KBM-7 (cell line): ENCODE measurements at places on chromosomes 12 and 14.

DNA sequence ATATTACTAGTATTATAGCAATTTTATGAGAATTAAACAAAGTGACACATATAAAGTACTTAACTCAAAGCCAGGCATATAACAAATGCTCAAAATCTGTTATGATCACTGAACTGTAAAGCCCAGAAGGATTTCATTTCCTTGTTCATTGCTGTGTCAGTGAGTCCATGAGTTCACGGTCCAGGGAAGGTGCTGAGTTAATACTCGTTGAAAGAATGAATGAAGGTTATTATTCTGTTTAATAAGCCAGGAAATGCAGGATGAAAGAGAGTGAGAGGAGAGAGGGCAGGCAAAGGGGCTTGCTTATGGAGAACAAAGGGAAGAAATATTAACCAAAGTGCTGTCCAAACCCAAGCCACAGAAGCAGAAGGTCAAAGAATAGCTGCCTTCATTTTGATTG lies 40.2 kb upstream of the NT5DC3 start:
- no peak for DNase-seq

DNA sequence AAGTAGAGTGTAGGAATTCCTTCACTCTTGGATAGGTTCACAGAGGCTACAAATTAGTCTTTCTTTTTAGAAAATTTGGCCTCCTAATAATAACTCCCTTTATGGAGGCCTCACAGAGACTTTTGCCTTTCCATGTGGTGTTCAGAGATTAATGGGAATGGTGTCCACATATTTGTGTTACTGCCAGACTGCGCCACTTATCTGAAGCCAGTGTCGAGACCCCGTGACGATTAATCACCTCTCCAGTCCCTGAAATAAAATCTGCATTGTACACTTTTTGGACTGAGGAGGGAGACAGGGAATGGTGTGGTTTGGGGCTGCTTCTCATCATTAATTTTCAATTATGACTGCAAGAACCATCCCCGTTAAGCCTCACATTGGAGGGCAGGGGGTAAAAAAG lies 980.5 kb downstream of the FLRT2 start:
- DNase-seq = no peak

DNA sequence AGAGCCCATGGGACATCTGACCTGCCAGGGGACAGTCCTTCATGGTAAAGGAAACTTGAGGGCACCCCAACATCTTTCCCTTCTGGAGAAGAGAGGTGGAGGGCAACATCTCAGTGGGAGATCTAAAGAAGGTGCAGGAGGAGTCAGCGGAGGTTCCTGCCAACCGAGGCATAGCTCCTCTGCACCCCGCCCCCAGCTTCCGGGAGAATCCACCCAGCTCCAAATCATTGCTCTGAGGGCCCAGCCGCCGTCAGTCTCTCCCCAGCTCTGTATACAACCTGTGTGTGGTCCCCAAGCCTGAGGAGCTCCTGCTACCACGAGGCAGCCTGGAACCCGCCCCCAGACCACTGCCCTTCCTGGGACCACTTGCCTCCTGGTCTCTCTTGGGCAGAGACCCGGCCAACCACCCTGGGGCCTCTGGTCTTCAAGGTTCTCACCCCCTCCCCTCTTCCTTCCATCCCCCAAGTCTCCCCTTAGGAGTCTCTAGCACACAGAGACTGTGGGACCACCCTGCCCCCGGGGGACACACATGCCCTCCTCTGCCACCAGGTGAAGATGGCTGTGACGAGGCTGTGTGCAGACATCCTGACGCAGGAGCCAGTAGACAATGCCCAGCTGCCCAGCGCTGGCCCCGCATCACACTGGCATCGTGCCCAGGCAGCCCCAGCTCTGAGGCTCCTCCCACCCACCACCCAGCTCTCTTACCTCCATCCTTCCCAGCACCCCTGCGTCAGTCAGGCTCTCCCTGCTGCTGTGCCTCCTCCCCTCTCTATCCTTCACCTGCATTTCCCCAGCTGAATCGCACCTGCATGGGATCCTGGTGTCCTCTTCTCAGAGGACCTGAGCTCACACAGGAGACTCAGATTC lies 13.0 kb upstream of the NUDT14 start:
- DNase-seq = no peak

DNA sequence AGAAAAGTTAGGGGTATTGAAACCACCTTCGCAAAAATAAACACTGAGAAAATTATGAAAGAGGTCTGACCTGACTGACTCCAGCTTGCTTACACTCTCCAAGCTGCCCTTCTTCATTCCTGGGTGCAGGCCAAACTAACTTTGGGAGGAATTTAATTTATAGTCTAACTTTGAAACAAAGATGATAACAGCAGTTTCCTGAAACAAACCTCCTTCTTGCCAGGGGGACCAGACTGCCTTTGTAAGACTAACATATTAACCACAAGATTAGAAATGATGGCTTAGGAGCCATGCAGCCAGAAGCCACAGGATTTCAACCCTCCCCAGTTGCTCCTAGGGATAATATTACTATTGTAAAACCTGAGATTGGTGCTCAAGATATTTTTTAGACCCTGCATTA lies 13.8 kb upstream of the EEA1 start:
- no peak for DNase-seq

DNA sequence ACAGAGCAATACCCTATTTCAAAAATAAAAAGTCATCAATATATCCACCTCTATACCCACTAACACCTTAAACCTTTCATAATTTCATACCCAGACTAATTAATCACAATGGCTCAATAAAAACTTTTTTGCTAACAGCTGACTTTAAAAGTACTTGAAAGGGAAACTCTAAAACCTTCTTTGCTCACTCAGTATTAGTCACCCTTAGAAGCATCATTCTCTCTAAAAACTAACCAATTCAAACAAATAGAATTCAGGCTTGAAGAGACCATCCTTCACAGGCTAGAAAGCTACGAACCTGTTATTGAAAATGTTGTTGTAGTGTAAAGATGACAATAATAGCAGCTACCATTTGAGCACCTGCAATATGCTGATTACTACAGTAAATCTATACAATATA lies 37.2 kb downstream of the HECTD1 start:
- DNase-seq = no peak

- DNase-seq = no peak
These were observed 630.9 kb downstream of the DIO2 start for GRCh38 chr14:79580414-79580813.

GRCh38 chr12:119006746-119007145 lies 25.4 kb downstream of the SRRM4 start:
- DNase-seq = no peak

GRCh38 chr12:79988368-79988767 lies 53.5 kb upstream of the PPP1R12A start:
- no peak for DNase-seq

- peak; percentile 63 for DNase-seq
These were observed 61.1 kb downstream of the PITPNM2 start for GRCh38 chr12:123089631-123090353.

GRCh38 chr14:75654127-75654732 lies 6.4 kb downstream of the ERG28 start:
- DNase-seq = peak; percentile 85

DNA sequence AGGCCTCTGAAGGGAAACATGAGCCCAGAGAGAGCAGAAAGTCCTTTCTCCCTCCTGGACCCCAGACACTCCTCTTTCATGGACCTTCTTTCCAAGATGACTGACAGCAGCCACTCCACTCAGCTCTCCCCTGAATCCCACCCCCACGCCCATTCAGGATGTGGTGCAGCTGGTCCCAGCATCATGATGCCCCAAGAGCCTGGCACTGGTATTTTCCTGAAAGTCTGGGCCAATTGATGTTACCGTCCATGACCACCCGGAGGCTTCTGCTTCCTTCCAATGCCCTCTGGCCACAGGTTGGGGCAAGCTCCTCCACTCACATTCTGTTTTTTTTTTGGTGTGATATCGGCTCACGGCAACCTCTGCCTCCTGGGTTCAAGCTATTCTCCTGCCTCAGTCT lies 112.6 kb downstream of the CALM1 start:
- no peak for DNase-seq

GRCh38 chr14:68677901-68678300 lies 115.0 kb downstream of the ZFP36L1 start:
- DNase-seq = no peak

- peak; percentile 93 for DNase-seq
These were observed 6.8 kb downstream of the FAM161B start for GRCh38 chr14:73943083-73943482.

GRCh38 chr14:33150666-33151428 lies 212.2 kb downstream of the NPAS3 start:
- DNase-seq = no peak

DNA sequence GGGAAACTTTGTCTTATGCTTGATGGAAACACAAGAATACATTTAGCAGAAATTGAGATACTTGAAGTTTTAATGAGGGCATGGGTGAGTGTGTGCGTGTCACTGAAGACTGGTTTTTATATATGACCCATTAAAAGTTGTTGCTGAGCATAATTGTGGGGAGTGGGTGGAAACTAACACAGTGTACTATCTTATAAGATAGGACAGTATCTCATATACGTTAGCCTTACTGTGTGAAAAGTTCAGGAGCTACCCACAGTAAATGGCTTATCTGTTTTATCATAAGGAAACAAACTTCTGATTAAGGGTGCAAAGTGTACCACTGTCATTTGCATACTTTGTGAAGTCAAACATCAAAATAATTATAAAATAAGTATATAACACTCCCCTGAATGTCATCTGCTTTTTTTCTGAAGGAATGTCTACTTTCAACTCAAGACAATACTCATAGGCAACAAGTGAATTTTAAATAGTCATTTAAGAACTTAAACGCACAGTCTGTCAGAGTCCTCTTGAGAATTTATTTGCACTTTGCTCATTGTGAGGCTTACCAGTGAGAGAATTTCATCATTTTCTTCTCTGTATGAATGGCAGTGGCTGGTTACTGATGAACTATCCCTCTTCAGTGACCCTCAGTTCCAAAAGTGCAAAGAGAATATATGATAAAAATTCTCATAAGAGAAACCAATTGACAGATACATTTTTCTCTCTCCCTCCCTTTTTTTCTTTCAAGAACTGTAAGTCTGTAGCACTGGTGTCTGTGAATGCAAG lies 4.2 kb downstream of the PDE3A start:
- DNase-seq = no peak

DNA sequence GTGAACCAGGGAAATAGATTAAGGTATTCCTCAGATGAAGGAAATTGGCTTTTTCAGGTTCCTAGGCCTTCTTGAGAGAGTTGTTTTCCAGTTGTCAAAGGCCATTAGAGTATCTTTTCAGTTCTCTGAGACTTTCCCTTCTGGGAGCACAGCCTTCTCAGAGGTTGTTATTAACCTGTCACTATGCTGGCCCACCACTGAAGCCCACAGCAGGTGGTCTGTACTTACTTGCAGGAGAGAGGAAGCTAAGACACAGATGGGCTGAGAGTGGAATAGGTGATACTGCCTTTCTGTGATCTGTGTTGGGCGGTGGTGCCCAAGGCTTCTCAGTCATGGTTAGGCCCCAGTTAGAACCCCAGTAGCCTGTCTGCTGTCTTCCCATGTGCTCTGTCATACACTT lies 22.8 kb upstream of the GALNT16 start:
- no peak for DNase-seq

DNA sequence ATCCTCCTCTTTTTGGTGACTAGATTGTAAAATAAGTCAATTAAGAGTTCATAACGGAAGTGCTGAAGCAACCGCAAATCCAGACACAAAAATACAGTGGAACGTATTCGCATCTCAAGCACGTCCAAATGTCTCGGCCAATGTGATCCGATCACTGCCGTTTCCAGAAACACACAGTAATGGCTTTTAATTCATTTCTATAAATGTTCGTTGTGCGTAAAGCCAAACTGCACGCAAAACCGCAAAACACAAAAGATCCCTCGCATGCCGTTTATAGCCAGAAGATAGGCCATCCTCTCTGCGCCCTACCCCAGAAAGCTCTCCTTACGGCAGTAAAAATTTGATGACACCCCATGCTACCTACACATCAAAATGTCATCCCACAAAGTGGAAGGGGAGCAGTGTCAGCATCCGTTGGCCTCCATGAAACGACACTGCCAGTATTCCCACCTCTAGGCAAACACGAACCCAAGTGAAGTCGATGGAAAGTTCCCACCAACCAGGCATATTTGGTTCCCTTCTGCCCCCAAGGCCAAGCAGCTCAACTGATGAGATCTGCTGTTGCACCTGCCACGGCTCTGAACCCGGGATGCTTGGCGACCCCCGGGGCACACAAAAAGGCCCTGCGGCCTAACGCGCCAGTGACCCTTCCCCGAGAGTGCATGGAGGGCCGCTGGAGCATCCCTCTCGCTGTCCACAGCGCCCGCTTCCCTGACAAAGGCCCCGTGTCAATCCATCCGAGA lies 1.4 kb downstream of the HECTD4 start:
- no peak for DNase-seq

DNA sequence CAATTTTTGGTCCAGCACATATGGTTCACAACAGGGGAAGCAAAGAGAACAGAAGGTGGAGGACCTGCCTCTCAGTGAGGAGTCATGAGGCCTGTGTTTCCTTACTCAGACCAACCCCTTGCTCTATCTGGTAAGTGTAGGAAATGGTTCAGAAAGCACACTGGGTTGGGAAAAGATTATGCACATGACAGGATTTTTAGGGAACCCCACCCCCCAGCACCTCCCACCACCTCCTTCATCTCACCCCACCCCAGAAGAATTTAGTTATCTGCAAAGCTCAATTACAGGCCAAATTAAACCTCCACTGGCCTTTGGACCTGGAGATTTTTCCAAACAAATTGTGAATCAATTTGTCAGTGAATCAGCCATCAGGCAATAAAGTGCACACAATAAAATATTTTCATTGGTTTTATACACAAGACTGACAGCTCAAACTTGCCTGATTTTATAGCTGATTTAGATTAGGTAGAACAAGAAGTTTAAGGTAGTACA lies 132.8 kb downstream of the DACT1 start:
- no peak for DNase-seq

- DNase-seq = no peak
These were observed 13.2 kb downstream of the EIF2S1 start for GRCh38 chr14:67373347-67373746.
